Right ventricle myocardium inferior (tissue), 1 donor: ENCODE measurements at places on chromosomes 3 and 15. TPM values are rescaled to one million over a fixed set of nuclear protein-coding genes. Genes with fewer than 3 reads are reported as not detected.

The GOLGA8S gene
- 0.30 TPM for total RNA-seq

The SPINT1 gene
- 2.0 TPM for total RNA-seq

The LCTL gene
- not detected for total RNA-seq

The CPLX3 gene
- total RNA-seq = 2.8 TPM

The NMNAT3 gene
- 11.0 TPM for total RNA-seq

The C3orf70 gene
- 2.0 TPM for total RNA-seq

The DET1 gene
- total RNA-seq = 6.5 TPM

The PROS1 gene
- total RNA-seq = 23.1 TPM

GRCh38 chr3:149512073-149512782 is 37.7 kb downstream of the TM4SF4 start:
- peak; percentile 67 for DNase-seq

GRCh38 chr3:126971891-126972351 is 11.0 kb upstream of the PLXNA1 start:
- peak; percentile 83 for DNase-seq

GRCh38 chr3:131004603-131005002 is 22.0 kb downstream of the ASTE1 start:
- no peak for DNase-seq

DNA sequence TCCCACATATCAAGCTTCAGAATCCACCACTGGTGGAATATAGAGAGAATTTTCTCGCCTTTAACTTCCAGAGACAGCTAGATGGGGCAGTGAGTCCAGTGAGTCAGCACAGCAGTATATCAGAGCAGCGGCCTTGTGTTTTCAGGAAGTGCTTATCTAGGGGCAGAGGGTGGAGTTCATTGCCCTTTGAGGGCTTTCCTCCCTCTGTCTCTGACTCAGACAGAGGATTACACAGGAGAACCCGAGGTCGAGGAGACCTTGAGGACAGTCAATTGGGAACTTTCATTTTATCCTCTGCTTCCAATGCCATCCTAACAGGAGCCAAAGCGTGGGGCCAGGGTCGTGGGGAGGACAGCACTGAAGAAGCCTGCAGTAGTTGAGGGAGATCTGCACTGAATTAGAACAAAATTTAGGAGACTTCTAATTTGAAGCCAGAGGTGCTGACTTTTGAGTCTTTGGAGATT is 109.6 kb upstream of the UMPS start:
- peak; percentile 42 for DNase-seq

GRCh38 chr15:92920595-92921161 is 20.6 kb downstream of the CHD2 start:
- no peak for DNase-seq

DNA sequence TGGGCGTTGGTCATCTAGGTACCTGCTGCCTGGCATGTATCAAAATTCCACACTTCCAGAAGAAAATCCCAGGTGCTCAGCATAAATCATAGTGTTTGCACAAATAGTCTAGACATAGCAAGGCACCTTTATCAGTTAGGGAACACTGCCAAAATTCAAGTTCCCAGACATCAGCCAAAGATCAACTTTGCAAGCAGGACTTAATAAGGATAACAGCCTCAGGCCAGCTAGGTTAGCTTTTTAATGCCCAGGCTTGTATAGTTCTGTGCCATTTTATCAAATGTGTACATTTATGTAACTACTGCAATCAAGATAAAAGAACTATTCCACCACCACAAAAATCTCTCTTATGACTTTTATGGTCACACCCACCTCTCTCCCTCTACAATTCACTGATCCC is 30.7 kb downstream of the DZIP3 start:
- no peak for DNase-seq

GRCh38 chr3:126040386-126040785 is 43.5 kb downstream of the SLC41A3 start:
- DNase-seq = no peak

DNA sequence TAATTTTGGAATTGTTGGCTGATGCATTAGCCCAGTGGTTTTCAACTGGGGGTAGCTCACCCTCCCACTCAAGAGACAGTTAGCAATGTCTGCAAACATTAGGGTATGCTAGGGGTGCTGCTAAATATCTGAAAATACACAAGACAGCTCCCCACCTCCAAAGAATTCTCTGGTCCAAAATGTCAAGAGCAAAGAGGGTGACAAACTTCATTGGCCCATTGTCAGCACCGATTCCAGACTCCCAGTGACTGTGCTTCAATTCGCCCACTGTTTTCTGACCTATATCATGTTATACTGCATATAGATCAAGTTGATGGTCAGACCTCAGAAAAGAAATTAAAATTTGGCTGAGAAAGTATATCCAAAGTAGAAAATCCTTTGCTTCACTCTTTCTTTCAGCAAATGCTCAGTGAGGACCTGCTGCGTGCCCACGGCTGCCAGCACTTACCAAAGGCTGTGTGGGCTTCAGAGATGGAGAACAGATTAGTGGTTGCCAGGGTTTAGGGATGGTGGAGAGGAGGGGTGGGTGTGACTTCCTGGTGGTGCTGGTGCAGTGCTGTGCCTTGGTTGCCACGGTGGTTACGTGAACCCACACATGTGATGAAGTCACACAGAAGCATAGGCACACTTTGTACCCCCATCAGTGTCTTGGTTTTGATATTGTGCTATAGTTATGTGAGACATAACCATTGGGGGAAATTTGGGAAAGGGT is 204.0 kb downstream of the PLCL2 start:
- DNase-seq = no peak

DNA sequence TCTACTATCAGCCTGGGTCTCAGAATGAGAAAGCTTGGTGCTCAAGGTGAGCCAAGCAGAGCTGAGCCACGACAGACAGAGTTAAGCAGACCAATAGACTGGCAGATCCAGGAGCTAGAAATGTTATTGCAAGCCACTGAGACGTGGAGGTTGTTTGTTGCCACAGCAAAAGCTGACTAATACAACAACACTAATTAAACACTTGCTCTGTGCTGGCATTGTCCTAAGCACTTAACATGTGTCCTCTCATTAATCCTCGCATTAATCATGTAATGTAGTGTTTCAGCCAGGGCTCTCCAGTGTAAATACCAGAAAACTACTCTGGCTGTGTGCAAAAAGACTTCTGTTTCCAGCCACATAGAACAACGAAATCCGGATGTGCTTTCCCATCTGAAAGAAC is 11.6 kb upstream of the SPSB4 start:
- DNase-seq = no peak

- DNase-seq = no peak
Measured at GRCh38 chr3:67653425-67654098, 850 bp downstream of the SUCLG2 start.

DNA sequence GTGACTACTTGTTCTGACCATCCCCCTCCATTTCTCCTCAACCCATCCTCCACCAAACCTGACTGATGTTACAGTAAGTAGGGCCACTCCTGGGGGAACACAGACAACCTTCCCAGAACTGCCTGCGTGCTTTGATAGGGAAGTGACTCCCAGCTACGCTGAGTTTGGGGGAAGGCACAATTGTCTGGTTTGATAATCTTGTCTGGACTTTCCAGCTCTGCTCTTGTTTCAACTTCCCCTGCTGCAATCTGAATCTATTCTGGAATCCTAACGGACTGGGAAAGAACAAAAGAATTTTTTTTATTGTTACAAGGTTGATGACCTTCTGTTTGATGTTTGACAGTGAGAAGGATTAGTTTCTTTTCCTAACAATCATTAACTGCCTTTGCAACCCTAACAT is 895.6 kb downstream of the ROBO1 start:
- DNase-seq = no peak

- no peak for DNase-seq
Measured at GRCh38 chr15:96360581-96361308, 30.2 kb downstream of the NR2F2 start.

DNA sequence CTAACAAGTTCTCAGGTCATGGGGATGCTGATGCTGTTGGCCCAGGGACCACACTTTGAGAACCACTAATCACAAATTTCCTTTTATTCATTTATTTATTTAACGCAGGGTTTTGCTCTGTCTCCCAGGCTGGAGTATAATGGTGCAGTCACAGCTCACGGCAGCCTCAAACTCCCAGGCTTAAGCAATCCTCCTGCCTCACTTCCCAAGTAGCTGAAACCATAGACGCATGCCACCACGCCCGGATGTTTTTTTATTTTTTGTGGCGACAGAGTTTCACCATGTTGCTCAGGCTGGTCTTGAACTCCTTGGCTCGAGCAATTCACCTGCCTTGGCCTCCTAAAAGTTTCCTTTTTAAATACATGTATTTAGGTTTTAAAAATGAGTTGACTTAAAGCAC is 20.7 kb upstream of the ISLR2 start:
- no peak for DNase-seq

DNA sequence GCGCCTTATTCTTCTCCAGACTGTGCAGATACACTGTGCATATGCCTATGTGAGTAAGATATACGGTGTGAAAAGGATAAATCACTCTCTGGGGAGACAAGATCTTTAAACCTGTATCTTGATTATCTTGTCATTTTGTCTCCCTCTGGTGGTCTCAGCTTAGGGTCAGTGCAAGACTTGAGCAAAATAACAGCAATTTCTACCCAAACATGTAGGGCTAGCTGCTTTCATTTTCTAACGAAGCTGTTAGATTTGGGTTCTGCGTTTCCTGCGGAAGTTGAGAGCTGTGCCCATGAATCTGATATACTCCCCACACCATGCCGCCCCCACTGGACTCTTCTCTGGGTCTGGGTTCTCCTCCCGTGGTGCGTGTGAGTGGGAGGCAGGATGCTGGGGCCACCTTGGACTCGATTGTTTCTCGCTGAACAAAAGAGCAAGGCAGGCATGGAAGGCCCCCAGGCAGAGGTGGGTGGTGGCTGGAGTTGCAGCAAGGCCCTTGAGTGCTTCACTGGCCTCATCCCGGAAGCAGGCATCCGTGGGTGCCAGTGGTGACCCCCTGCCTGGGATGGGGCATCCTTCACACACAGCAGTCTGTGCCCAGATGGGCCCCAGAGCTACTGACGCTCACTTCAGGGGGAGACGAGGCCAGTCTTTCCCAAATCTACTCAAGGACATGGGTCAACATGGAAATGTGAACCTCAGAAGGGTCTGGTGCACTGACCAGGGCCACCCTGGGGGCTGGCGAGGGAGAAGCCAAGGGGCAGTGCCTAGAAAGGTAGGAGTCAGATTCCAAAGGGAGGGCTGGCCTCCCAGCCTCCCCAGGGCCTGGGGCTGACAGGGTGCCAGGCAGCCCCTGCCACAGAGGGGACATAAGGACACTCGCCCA is 179.6 kb downstream of the NSMCE3 start:
- no peak for DNase-seq

- no peak for DNase-seq
Measured at GRCh38 chr15:45670511-45670910, 35.7 kb downstream of the SQOR start.

- no peak for DNase-seq
Measured at GRCh38 chr3:61454801-61455200, 106.6 kb upstream of the PTPRG start.

DNA sequence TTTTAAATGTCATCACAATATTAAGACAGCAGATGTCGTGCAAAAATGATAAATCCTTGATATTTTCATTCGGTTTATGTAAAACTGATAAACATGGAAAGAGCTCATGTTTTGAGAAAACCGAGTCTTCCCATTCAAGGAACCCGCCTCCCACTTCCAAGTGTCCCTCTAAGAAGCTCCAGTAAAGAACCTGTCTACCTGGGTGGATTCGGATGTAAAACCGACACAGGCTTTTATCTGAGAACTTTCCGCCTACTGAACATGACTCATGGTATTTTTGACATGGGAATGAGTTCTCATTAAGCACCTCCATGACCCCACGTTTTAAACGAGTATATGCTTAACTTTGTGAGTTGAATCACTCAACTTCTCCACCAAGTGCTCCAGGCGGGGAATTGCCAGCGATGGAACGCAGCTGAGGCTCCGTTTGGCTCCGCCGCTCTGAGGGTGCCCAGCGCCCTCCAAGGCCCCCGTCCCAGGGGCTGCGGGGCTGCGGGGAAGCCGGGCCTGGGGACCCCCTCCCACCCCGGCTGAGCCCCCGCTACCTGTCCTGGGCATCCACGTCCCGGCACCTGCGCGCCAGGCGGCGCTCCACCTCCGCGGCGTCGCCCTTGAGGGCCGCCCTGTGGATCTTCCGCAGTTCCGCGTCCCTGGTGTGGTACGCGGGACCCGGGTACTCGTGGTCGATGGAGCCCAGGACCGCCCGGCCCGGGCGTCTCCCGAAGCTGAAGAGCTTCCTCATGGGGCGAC is 119.9 kb downstream of the LMLN start:
- no peak for DNase-seq

- DNase-seq = no peak
Measured at GRCh38 chr3:179452176-179452564, 900 bp upstream of the GNB4 start.

DNA sequence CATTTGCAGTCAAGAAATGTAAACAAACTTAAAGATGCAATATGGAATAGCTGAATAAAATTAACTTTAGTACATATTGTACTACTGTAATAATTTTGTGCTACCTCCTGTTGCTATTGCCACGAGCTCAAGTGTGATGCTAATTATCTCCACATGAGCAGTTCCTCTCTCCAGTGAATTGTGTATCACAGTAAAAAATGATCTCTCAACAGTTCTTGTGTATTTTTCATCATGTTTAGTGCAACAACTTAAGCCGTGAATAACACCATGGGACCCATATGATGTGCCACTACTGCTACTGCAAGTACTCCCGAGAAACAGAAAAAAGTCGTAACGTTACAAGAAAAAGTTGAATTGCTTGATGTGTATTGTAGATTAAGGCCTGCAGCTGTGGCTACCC is 12.4 kb downstream of the RIOX2 start:
- no peak for DNase-seq
